Mesendoderm (in vitro differentiated cells): ENCODE measurements at places on chromosomes 1 and 21.

DNA sequence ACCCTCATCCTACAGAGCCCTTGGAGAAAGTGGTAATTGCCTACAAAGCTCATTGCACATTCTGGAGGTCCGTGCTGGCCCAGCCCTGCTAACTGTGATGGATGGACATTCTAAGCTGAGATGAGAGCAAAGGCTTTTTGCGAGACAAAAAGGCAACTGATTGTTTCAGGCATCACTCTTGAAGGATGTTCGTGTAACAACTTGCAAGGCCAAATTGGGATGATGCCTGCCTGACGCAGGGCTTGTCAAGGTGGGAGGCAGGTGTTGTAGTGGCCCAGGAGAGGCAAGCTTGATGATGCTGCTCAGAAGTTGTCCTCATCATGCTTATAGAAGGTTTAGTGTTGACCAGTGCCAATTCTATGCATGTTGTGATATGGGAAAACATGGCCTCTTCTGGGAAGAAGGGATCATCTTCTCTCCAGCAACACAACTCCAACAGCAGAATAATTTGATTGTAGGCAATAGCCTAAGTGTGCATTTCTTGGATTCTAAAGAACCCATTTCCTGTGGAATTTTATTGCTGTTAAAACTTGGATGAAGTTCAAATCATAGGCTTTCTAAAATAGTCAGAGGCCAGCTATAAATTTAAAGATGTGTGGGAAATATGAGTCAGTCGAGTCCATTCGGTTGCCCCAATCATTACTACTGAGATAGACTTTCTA lies 102.5 kb upstream of the COA6 start:
- no peak for DNase-seq

- DNase-seq: no peak
Measured at GRCh38 chr1:109392788-109393616, 4.7 kb downstream of the SORT1 start.

- DNase-seq: no peak
Measured at GRCh38 chr1:2124446-2125198, 70.0 kb downstream of the FAAP20 start.

GRCh38 chr1:119731060-119731459 lies 19.3 kb downstream of the PHGDH start:
- peak; percentile 47 for DNase-seq

DNA sequence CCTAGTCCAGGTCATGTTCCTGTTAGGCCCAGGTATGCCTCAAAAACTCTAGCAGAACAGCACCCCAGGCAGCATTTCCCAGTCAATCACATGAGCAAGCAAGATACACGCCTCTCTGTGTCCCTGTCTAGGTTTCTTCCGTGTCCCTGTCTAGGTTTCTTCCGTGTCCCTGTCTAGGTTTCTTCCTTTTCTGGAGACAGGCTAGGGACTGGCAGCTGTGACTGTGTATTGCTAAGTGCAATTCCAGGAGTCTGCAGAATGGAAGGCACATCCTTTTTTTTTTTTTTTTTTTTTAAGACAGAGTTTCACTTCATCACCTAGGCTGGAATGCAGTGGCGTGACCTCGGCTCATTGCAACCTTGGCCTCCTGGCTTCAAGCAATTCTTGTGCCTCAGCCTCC lies 77.6 kb downstream of the SETD4 start:
- no peak for DNase-seq

DNA sequence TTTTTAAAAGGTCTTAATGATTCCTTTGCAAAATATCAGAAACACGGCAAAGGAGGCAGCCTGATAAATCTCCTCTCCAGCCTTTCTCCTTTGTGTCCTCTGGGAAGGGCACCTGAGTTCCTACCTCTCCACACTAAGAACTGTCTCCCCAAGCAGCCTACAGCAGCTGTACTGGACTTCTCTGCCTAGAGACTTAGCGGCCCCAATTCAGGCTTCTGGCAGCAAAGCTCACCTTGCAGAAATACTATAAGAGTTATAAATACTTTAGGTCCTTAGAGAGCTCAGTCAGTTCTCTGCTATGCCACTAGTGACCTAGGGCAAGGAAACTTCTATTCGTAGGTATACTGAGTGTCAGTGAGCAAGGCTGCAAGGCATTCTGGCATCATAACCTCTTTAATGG lies 33.9 kb downstream of the LRRC52 start:
- DNase-seq: no peak

- no peak for DNase-seq
Measured at GRCh38 chr1:75010547-75010946, 123.6 kb upstream of the LHX8 start.

DNA sequence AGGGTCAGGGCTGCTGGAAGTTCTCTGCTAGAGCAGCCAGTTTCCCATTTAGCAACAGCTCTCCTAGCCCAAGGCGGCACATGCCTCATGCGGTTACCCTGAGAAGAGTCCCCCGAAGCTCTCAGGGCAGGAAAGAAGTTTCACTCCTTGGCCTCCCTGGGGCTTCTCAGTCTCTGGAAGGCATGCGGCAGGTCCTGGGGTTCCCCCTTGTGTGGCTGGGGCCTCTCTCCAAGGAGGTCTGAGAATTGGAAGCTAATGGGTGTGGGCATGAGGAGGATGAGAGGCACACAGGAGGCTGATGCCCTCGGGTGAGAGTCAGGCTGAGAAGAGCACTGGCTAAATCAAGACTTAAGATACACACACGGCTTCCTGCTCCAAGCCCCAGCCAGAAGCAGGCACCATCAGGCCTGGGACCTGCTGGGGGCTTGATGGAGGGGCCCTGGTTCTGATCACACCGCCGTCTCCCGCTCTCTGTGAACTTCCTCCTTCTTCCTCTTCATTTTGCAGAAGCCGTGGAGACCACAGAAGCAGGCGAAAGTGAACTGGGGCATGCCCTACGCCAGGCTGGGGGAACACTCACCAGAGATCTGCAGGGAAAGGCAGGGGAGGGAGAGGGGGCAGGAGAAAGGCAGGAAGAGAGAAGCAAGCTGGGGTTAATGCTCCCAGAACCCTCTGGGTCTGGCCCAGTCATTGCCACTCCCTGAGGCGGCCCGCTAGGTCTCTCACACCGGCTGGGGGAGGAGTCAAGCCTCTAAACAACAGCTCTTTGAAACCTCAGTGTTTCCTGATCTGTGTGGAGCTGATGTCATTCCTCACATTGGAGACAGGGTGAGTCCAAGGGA lies 15.1 kb downstream of the BLACAT1 start:
- peak; percentile 97 for DNase-seq

- DNase-seq: no peak
Measured at GRCh38 chr1:14704846-14705245, 106.4 kb downstream of the KAZN start.

DNA sequence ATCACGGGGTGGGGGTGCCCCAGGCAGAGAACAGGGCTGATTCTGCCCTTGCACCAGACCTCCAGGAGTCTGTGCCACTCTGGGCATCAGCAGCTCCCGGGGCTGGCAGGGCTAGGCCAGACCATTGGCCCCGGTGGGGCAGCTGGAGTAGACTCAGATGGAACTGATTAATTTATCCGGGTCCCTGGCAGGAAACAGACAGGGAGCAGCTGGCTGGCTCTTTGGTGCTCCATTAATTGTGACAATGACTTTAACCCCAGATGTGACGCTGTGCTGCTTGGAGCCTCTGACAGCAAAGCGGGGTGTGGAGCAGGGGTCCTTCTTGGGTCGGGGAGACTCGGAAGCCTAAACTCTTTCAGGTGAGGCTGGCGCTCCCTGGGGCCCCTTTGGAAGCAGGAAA lies 9.5 kb downstream of the EPHA8 start:
- DNase-seq: no peak

GRCh38 chr1:184767591-184767990 lies 12.9 kb upstream of the EDEM3 start:
- DNase-seq: no peak

GRCh38 chr1:241637604-241638003 lies 2.6 kb downstream of the CHML start:
- peak; percentile 79 for DNase-seq

- no peak for DNase-seq
Measured at GRCh38 chr1:247845693-247846017, 4.0 kb upstream of the OR11L1 start.

DNA sequence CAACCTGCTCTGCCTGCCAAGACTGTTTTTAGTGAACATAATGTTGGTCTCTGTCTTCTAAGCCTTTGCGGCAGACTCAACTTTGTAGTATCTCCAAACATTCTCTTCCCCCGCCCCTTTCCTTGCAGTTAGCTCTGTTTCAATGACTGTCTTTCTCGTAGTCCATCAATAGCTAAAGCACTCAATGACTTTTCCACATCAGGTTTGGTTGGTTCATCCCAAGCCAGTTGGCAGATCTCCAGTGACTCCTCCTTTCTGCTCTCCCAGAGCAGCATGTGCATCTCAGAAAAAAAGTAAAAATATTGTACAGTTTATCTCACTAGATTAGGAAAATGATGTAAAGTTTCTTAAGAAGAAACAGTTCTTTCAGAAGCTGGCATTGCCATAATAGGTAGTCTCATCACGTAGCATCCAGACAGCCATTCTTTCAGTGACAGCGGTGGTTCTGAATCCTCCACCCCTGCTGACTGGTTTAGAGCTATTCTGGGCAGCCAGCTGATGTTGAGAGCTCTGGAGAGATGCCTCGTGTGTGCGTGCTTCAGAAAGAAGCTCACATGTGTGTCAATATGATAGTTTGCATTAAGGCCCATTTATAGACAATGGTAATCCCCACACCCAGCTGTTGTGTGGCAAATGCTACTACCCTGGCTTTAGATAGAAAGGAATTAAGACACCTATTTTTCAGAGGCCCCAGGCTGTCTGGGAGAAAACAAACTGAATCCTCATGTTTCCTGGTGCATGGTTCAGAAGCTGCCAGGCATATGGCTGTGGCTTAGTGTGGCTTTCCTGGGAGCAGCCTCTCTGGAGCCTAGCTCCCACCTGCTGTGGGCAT lies 53.2 kb downstream of the CNN3 start:
- DNase-seq: no peak

GRCh38 chr1:173332026-173332425 lies 124.9 kb upstream of the TNFSF4 start:
- no peak for DNase-seq

GRCh38 chr1:53401813-53402745 lies 57.1 kb upstream of the DMRTB1 start:
- no peak for DNase-seq

DNA sequence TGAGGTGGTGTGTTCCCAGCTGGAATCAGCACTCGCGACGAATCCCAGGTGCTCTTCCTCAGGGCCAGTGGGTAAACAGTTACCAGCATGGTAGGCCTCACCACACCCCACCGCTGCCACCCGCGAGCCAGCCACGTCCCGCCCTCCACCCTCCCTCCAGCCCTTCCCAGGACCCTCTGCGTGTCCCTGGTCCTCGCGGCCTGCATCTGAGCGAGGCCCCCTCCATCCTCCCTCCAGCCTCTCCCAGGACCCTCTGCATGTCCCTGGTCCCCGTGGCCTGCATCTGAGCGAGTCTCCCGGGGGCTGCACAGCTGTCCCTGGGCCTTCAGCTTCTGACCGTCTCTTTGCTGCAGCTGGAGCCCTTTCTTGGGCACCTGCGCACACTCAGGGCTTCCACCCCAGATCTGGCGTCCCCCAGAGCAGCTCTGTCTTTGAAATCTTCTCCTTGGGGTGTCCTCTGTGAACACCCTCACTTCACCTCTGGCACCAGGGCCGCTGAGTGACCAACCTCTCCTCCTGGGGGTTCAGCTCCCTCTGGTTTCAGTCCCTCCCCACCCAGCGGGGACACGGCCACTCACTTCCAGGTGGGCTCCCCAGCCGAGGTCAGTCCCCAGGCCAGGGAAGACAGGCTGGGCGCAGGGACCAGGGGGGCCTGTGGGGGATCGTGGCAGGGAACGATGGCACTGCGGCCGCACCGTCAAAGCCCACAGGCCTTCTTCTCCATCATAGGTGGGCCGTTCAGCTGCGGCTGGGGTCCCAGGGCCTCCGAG lies 57.8 kb upstream of the COL6A2 start:
- no peak for DNase-seq

- peak; percentile 60 for DNase-seq
Measured at GRCh38 chr1:201500670-201501120, 6.2 kb downstream of the CSRP1 start.

DNA sequence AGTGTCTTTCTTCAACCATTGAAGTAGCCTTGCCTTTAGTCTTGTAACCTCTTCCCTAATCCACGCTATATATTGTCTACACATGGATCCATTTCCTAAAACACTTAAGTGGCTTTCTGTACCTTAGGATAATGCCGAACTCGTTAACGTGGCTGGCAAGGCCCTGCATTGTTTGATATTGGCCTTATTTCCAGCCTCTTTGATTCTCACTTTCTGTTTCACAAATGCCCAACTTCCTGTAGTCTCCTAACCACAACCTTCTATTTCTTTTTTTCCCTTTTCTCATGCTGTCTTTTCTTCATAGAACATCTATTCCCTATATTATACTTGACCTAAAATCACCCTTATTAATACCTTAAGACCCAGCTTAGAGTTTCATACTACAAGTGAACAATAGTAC lies 536.0 kb downstream of the LMO4 start:
- DNase-seq: no peak

- DNase-seq: no peak
Measured at GRCh38 chr1:177021687-177022086, 142.8 kb downstream of the ASTN1 start.

- DNase-seq: peak; percentile 23
Measured at GRCh38 chr1:228810878-228811711, 75.8 kb downstream of the RHOU start.

DNA sequence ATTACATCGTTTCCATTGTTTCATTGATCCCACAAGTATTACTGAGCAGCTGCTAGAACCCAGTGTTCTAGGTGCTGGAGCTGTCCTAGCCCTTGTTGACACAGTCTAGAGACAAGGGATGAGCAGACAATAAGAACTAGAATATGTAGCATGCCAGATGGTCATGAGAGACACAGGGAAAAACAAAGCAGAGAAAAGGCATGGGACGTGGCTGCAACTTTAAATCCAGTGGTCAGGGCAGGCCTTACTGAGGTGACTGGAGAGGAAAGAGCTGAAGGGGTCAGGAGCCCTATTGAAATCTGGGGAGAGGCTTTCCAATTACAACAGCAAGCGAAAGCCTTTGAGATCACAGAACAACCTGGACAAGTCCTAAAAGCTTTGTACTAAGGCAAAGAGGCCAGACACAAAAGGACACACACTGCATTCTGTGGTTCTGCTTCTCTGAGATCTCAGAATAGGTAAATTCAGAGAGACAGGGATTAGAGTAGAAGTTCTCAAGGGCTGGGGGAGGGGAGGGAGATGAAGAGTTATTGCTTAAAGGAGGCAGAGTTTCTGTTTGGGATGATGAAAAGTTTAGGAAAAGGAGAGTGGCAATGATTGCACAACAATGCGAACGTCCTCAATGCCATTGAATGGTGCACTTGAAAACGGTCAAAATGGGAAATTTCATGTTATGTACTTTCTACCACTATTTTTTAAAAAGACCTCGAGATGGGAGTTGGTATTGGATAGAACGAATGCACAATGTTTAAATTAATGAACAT lies 467.4 kb upstream of the VAMP3 start:
- DNase-seq: no peak
